ENCODE measurements at places on chromosomes 3 and 15. TPM values are rescaled to one million over a fixed set of nuclear protein-coding genes. Genes with fewer than 3 reads are reported as not detected.

- DNase-seq = no peak
These were observed 596.6 kb downstream of the GBE1 start for GRCh38 chr3:81164806-81165205.

The GOLGA6B gene
- total RNA-seq = not detected

- no peak for DNase-seq
These were observed 164.8 kb downstream of the ERC2 start for GRCh38 chr3:56303487-56303886.

DNA sequence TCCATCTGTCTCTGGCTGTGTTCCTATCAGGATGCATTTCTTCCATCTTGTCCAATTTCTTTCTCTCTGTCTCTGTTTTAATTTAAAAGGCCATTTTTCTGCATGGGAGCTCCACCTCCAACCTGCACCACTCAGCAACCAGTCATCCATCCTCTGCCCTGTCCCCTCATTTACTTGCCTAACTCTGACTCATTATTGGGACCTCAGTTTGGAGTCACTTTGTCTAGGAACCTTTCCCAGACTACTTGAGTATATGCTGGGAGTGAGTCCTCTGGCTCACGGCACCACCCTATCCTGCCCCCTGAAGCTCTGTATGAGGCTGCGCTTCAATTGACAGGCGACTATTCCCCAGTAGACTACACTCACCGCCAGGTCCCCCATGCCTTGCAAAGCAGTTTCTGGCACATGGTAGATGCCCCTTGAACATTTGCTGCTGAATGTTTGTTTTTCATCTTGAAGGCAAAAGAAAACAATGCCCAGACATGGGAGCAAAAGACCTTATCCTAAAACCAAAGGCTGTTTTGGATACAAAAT is 513.3 kb upstream of the CFAP20DC start:
- DNase-seq = no peak

The PRR20G gene
- not detected for total RNA-seq

- DNase-seq = no peak
These were observed at the start of gene CAMK2N2 for GRCh38 chr3:184261270-184261853. Gene CAMK2N2 (minus strand): TSS chr3:184261553. CDS start chr3:184261285, 268 bp downstream.

DNA sequence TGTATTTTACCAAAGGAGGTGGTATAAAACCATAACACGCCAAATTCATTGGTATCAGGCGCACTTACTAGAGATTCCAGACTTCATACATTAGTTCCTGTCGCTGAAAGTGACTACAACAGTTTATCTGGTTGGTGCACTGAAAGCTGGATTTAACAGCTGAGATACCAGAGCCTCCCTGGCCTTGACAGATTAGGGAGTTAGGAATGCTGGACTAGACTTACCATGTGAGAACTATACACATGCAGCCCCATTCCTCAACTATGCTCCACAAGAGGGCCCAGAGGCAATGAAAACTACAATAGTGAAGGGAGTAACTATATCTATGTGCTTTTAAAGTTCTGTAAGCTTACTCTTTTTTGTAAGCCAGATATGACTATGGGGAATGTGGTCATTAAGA is 174.4 kb downstream of the STAG1 start:
- no peak for DNase-seq

- no peak for DNase-seq
These were observed 15.0 kb upstream of the SEC22A start for GRCh38 chr3:123186695-123187094.

DNA sequence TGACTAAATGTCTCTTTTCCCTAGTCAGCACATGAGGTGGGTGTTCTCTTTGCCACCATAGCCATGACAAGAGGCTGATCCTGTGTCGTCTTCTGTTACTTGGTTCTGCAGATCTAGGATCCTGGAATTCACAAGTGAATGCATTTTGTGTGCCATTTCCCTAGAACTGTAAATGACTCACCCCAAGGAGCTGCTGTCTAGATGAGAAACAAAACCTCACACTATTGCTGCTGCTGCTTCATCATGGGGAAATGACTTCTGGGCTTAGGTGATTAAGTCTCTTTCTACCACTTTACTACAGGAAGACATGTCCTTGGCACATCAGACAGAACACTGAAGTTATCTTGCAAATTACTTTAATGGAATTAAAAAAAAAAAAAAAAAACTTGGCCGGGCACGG is 54.9 kb downstream of the SLCO3A1 start:
- DNase-seq = no peak

DNA sequence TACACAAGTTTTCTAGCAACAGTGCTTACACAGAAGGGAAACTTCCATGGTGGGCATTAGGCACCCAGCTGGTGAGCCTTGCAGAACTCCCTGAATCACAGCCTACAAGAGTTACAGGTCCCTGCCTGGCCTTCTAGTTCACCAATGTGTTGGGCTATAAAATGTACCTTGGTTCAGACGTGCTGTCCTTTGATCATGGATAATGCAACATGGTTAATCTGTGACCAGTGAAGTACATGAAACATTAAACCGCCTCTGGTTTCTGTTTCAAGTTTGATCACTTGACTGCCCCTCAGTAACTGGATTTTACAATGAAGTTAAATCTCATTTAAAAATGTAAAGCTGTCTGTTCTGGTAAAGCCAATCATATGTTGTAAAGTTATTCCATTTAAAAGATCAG is 51.8 kb downstream of the FMN1 start:
- DNase-seq = no peak

- DNase-seq = no peak
These were observed 21.9 kb downstream of the ABTB1 start for GRCh38 chr3:127694467-127695215.

GRCh38 chr3:21041621-21042020 is 709.4 kb downstream of the ZNF385D start:
- DNase-seq = no peak

DNA sequence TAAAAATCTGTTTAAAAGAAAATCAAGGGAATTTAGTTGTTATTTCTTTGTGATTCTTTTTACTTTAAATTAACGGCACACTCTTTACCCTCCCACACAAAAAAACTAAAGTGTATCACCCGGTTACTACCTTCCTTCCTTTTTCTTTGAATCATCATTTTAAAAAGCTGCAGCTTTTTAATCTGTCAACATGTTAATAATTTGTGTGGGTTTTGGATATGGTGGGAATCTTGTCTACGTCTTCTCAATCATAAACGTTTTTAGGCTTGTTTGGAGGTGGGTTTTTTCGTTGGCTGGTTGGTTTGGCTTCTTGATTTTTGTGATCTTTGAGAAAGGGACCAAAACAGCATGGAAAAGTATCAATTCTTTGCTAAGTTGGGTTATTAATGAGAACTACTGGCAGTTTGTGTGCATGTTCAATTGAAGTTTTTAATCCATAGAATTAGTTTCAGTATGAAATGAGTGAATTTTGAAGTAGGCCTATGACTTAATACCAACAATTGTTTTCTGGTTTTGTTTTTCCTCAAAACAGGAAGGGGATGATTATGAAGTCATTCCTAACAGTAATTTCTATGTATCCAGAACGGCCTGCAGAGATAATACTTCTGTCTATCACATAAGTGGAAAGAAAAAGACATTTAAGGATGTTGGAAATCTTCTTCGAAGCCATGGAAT is 4.5 kb downstream of the SMC4 start:
- DNase-seq = no peak

The CD86 gene
- 0.91 TPM for total RNA-seq

Measured in lower leg skin (tissue), 4 donors.